OCI-LY7 (cell line): ENCODE measurements at places on chromosomes 2 and 18.

DNA sequence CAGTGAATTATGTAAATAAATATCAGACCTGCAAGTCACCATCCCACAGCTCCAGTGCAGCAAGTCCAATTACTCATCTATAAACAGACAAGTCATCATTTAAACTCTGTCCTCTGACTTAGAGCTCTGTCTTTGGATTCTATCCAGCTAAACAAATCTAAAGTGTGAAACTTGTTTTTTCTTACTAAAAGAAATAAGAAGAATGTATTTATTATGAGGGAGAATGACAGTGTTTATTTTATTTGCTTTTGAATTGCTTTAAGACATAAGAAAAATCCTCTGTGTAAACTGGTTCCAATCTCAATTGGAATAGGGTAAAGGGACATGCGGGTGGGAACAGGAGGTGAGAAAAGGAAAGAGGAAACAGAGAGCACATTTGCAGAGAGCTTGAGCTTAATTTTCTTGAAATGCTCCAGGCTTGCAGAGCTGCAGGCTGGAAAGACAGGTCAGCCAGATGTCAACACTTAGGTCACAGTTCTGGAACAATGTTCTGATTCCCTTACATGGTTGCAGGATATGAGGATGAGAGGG lies 355.8 kb downstream of the MEIS1 start:
- no peak for DNase-seq

GRCh38 chr2:96249654-96250053 lies 16.1 kb downstream of the TMEM127 start:
- no peak for DNase-seq

- no peak for DNase-seq
These were observed 105.6 kb downstream of the SMAD7 start for GRCh38 chr18:48845174-48845573.

- no peak for DNase-seq
These were observed 698.5 kb downstream of the NR4A2 start for GRCh38 chr2:155633887-155634570.

- no peak for DNase-seq
These were observed 302.9 kb upstream of the ERBB4 start for GRCh38 chr2:212841460-212841859.

GRCh38 chr2:226063704-226064440 lies 664.4 kb downstream of the NYAP2 start:
- no peak for DNase-seq

DNA sequence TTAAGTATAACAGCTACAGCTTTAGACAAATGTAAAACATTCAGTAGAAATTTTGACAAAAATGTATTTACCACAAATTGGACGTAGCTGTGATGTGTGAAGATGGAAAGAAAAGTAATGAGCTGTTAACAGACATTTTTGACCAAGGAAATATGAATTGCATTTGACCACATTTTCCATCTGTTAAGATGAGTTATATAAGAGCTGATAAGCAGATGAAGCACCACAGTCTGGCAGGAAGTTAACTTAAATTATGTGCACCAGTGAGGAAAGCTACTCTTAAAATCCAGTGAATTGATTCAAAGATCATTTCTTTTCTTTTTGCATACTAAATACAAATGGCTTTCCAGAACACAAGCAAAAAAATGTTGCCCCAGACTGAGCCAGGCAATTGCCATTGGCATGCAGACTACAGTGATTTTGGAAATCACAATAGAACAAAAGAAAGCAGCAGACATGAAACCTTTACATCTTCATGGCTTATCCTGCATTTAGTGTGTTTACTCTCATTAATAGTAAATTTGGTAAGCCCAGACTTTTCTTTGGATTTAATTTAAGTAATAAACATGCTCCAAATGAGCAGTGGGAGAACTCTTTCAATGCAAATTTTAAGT lies 493.7 kb downstream of the TMX3 start:
- no peak for DNase-seq

DNA sequence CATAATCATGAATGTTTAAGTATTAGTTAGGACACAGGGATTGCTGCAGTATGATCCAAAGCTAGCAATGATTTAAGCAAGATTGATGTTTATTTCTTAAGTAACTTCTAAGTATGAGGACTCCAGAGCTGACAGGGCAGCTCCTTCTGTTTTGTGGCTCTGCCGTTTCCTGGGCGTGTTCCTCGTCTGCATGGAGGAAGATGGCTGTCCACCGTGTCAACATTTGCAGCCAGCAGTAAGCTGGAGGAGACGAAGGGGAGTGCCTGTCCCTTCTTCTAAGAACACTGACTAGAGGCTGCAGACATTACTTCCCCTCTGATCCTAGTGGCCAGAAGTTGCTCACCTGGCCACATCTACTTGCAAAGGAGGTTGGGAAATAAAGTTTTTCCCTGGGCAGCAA lies 144.1 kb downstream of the MYO1B start:
- DNase-seq = no peak

DNA sequence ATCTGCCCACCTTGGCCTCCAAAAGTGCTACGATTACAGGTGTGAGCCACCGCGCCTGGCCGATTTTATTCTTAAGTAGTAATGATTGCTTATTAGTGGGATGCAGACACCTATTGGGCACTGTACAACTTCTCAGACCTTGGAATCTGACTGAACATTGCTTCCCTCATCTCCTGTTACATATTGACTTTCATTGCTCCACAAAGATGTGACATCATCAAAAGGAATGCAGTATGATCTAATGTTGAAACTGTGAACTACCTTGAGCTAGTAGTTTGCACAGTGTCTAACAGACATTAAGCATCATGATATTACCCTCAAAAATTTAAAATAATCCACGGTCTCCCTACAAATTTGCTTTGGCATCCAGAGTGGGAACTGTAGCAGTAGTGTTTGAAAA lies 109.8 kb upstream of the SIX2 start:
- DNase-seq = no peak

- no peak for DNase-seq
These were observed 225.4 kb downstream of the LRRTM4 start for GRCh38 chr2:77296791-77297190.

DNA sequence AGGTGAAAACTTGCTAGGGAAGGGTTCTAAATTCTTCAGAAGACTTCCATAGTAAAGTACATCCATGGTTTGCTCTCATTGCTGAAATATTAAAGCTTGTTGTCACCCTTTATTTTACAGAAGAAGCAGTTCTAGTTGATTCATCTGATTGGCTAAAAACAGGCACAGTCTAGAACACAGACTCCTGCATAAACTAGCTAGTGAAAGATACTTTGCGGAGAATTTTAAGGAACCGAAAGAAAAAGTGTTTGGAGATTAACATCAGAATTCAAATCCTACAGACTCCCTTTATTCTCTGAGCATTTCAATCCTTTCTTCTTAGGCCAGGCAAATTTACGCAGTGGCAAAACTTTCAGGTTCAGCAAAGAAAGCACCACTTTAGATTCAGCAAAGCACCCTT lies 1076.5 kb upstream of the ZEB2 start:
- DNase-seq = no peak

DNA sequence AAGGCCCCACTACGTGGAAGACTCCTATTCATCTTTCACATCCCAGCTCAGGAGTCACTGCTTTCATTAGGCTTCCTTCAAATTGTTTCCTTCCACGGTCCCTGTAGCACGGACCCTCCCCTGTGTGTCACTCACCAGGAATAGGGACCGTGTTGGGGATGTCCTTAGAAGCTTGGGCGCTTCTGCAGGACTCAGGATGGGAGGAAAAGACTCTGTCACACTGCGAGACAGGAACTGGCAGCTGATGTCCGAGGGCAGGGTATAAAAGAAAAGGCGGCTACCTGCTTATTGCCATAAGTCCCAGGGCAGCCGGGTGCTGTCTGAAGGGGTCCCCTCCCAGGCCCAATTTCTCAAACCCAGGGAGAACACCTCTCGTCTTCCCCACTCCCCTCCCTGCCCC lies 79.1 kb downstream of the BCL2L11 start:
- no peak for DNase-seq

- DNase-seq = no peak
These were observed 152.4 kb upstream of the CAVIN2 start for GRCh38 chr2:191999101-191999841.

DNA sequence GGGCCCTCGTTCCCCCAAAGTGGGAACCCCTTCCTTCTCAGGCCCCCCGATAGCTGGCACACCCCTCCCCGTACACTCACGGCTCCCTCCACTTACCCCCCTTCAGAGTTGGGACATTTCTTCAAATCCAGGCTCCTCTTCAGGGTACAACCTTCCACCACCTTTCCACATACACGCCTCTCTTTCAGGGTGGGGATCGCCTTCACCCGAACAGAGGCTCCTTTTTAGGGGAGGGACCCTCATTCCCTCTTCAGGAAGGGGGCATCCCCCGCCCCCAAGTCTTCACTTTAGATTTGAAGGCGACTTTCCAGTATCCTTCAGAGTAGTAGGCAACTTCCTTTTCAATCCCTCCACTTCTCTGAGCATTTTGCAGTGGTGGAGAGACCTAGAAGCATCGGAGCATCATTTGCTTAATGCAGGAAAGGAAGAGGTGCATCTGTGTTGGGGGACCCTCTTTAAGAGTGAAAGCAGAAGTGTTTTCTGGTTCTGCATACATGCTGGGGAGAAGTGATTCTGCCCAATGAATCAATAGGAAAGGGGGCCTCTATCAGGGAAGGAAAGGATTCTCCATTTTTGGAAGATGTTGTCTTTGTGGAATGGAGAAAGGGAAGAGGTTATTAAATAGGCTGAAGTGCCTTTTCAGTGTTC lies 845 bp downstream of the EML4 start:
- DNase-seq = peak; percentile 71

GRCh38 chr2:174787487-174788205 lies 23.4 kb upstream of the CHRNA1 start:
- no peak for DNase-seq

DNA sequence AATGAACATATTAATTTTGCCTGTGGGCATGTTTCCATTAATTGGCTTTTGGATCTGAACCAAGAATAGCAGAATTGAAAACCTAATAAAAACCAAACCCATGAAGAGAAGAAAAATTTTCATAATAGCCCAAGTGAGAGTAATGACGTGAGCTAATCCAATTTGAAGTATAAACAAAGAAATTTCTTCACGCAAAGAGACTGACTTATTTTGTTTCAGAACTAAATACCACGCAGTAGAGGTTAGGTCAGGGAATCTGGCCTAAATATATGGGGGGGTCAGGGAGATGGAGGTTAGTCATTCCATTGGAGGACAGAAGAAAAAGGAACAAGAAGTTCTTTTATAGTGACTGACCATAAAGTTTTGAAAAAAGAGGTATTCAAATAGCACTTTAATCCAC lies 94.1 kb upstream of the CYP1B1 start:
- no peak for DNase-seq

GRCh38 chr2:240728827-240729226 lies 37.2 kb downstream of the AQP12A start:
- DNase-seq = no peak

GRCh38 chr2:179853108-179853507 lies 8.3 kb downstream of the ZNF385B start:
- no peak for DNase-seq

DNA sequence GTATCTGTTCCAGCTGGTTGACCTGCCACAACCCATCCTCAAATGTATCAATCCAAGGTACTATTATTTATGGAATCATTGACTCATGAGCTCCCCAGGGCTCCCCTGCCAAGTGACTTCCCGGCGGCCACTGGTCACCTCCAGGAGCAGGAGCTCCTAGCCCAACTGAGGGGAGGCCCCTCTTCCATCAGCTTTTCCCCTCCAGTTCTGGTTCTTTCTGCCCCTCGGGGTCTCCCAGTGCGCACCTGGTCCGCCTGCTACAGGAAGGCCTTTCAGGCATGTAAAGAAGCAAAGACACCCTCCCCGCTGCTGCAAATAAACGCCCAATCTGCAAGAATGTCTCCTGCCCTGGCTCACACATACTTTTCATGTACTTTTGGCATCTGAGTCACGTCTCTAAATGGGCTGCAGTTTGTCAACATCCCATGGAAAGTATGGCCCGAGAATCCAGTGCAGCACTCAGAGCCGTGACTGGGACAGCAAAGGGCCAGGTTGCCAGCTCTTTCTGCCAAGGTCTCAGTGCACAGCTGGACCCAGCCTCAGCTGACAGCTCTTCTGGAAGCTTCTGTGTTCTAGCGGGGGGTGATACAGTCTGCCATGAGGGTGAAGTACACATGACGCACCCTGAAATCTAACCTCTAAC lies 41.4 kb downstream of the KLHL29 start:
- DNase-seq = no peak

GRCh38 chr18:11108947-11109346 lies 40.4 kb downstream of the PIEZO2 start:
- DNase-seq = no peak

- DNase-seq = no peak
These were observed 120.0 kb upstream of the FHL2 start for GRCh38 chr2:105518897-105519296.

DNA sequence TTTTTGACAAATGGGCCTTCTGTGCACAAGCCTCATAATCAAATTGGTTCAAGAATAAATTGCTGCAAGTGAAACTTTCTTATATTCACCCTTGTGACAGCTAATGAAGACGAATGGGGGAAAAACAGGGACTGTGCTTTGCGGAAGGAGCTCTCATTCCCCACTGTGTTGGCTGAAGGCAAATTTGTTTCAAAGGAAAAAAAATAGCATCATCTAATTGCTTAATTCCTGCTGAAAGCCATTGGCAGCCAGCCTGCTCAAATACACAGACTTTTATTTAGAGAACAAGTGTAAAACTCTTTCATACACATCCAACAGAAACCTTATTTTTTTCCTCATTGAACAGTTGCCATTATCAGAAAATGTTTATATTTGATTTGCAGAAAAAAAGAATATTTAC lies 172.3 kb downstream of the ARL6IP6 start:
- no peak for DNase-seq

GRCh38 chr18:36829362-36830157 lies 633 bp downstream of the KIAA1328 start:
- no peak for DNase-seq

DNA sequence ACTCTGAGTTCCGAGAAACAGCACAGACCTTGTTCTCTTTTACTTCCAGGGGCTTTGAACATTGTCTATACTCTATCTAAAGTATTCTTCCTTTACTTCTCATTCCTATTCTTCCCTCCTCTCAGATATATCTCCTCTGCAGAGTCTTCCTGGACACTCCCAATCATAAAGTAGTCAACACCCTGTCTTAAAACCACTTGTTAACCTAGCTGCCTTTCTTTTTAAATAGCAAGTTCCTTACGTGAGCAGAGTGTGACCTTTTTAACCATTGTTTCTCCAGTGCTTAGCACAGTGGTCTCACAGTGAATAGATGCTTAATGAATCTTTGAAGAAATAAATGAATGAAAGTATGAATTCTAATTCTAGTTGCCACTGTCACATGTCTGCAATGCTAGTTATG lies 47.4 kb downstream of the PTRHD1 start:
- no peak for DNase-seq
